ENCODE measurements at places on chromosomes 1 and 21. TPM values are rescaled to one million over a fixed set of nuclear protein-coding genes. Genes with fewer than 3 reads are reported as not detected.
A peak's percentile ranks its signal among the peaks of the same experiment; 100 is the strongest.

DNA sequence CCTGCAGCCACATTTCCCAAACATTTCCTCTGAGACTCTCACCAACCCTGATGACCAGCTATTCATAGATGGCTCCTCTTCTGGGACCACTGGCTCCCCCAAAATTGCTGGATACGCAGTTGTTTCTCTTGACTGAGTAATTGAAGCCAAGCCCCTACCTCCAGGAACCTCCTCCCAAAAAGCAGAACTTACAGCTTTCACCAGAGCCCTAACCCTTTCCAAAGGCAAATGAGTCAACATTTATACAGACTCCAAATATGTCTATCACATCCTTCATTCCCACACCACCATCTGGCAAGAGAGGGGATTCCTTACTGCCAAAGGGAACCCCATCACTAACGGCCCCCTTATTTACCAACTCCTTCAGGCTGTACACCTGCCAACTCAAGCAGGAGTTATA is 20.3 kb upstream of the CA6 start:
- no peak for DNase-seq

LMOD1 gene
- total RNA-seq: 469 TPM

DNA sequence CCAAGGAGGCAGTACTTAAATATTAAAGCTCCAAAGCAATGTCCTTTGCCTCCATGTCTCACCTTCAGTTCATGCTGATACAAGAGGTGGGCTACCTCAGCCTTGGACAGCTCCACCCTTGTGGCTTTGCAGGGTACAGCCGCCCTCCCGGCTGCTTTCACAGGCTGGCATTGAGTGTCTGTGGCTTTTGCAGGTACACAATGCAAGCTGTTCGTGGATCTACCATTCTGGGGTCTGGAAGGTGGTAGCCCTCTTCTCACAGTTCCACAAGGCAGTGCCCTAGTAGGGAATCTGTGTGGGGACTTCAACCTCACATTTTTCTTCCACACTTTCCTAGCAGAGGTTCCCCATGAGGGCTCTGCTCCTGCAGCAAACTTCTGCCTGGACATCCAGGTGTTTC is 324.8 kb downstream of the COL11A1 start:
- no peak for DNase-seq

CHRM3 gene
- 3.8 TPM for total RNA-seq

GRCh38 chr1:74464037-74464436 is 48.4 kb downstream of the LRRC53 start:
- no peak for DNase-seq

DNA sequence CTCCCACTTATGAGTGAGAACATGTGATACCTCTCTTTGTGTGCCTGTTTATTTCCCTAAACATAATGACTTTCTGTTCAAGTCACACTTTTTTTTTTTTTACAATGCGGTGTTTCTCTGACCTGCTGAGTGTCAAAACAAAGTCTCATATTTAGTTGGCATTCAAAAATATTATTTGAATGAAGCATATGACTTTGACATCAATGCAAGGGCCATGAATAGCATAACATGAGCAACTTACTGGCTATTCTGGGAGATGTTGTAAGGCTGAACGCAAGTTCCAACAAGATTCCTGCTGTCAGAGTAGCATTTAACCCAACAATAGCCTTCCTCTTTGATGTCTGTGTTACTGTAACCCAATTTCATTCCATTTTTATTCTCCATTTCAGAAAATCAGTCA is 2.0 kb upstream of the KRTAP19-1 start:
- no peak for DNase-seq

FNDC7 gene
- not detected for total RNA-seq

GRCh38 chr1:66388913-66389312 is 145.0 kb upstream of the SGIP1 start:
- no peak for DNase-seq

OVAAL gene
- not detected for total RNA-seq

DNA sequence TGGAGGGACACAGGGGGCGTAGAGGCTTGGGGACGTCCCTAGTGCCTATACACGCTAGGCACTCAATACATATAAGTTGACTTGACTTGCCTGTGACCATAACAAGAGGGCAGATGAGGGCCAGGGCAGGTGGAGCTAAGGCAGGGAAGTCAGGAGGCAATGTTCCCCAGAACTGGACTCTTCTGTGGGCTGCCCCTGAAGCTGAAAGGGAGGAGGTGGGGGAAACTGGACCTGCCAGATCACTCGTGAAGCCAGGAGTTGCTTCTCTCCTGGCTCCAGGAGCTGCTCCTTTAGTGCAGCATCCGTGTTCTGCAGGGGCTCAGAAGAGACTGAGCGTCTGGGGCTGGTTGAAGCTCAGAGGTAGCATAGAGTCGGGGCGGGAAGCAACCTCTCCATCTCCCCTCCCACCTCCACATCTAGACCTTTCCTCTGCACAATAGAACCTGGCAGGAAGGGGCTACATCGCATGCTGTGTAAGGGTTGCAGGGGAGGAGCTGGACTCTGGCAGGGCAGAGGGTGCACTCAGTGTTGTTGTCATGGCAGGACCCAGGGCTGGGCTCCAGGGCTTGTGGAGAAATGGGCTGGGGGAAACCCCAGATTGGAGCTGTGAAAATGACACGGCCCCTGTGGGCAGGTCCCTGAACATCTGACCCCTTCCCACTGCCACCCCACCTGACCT is 2.9 kb upstream of the SEMA4A start:
- no peak for DNase-seq

GRCh38 chr1:59027177-59027576 is 243.3 kb upstream of the JUN start:
- DNase-seq: no peak

GRCh38 chr1:180382326-180383115 is 119.9 kb downstream of the ACBD6 start:
- DNase-seq: no peak

LRRIQ3 gene
- 0.36 TPM for total RNA-seq

DNA sequence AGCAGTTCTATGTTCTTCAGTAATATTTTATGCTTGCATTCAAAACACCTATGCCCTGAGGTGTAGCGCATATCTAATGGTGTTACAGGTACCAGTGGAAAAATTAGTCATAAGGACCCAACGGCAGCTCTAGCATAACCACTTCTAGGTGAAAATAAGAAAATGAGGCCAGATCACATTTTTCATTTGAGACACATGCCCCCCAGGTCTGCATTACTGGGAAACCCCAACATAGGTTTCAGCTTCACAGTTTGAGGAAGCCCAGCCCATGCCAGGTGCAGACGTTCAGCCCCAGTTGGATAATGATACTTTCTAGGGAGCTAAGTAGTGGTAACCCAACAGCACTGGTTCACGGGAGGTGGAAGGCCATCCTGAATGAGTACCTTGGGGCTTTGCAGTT is 129.8 kb downstream of the CNIH3 start:
- DNase-seq: no peak

PIK3C2B gene
- total RNA-seq: 41.3 TPM

USH2A gene
- not detected for total RNA-seq

- DNase-seq: no peak
Observed at GRCh38 chr1:40401473-40402201, 28.1 kb downstream of the SMAP2 start.

- DNase-seq: peak; percentile 81
Observed at GRCh38 chr1:175319112-175319911, 126.7 kb upstream of the KIAA0040 start.

BRINP3 gene
- not detected for total RNA-seq

- DNase-seq: no peak
Observed at GRCh38 chr1:77473690-77474089, 191.9 kb downstream of the AK5 start.

HSPA13 gene
- total RNA-seq: 36.5 TPM

GRCh38 chr1:86788300-86789206 is 84.2 kb downstream of the SH3GLB1 start:
- peak; percentile 78 for DNase-seq

DNA sequence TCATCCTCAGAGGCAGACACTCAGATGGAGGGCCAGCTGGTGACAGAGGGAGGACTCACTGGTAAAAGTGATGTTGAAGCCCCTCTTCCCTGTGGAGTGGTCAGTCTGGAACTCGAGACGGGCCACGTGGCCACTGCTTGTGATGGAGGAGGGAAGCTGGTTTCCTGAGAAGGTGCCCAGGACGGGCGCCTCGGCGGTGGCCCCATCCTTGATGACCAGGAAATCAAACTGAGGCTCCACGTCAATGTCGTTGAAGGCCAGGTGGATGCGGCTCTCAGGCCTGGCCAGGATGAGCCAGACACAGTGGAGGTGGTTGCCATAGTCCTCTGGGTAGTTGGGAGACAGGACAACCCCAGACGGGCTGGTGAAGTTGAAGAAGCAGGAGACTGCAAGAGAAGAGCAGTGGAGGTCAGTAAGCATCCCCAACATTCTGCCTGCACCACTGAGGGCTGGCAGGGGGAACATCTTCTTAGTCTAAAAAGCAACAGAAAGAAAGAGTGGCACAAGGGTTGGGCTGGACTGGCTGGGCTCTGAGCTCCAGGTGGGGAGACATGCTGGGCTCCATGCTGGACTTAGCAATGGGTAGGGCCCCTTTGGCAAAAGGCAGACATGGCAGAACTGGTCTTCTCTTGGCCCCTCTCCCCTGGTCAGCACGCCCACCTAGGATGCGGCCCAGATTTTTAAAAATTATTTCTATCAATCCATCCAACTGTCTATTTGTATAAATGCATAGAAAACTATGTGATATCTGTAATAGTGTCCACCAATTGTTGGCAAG is 120.5 kb upstream of the HMGB4 start:
- DNase-seq: no peak

DNA sequence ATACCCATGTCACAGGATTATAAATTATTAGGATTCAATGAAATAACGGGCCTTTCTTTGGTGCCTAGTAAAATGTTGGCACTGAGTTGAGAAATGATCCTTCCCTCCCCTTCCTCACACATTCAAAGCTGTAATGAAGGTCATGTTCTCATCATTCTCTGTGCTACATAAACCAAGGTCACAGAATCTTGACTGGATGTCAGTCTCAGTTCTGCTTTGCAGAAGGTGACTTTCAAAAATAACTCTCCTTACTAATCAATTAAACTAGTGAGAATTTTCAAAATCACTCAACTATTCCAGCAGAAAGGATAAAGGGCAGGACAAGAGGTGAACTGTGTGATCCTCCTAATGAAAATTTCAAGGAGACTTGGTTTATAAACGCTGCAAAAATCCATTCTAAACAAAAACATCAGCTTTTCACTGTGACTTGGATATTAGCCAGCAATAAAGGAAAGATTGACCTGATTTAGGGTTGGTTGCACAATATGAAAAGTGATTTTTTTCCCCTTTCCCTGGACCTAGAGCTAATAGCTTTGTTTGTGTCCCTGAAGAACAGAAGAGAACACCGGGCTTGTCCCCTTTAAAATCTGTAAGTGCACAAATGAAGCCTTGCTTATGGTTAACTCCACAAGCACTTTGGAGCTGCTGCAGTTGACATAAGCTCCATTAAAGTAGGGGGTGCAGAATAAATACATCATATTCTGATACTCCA is 120.1 kb downstream of the SEC16B start:
- DNase-seq: no peak

DNA sequence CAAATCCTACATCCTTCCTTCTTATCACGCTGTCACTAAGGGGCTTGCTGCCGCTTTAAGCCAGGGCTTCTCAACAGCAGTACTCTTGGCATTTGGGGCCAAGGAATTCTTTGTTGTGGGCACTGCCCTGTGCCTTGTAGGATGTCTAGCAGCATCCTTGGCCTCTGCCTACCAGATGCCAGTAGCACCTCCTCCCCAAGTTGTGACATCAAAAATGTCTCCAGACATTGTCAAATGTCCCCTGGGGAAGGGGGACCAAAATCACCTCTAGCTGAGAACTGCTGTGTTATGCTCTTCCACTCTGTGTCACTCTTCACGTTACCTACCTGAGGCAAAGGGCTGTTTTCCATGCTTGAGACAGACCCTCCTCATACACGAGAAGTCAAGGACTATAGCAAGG is 400.3 kb upstream of the POU3F1 start:
- no peak for DNase-seq

DNA sequence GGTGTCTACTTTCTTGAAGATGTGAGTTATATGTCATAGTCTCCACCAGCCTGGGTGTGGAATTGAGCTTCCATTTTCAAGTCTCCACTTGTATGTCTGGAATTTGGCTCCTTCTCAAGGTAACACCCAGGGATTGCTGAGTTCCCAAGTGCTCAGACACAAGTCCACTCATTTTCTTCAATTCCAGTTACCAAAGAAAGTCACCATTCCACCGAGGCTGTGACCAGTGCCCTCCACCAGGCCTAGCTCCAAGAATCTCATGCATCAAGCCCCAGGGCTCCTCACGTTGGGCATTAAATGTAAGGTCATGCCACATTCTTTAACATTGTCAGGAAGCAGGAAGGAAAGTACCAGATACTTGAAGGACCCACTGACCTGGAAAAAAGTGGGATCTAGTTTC is 2.4 kb upstream of the RAB4A start:
- DNase-seq: no peak

DENND2C gene
- 5.9 TPM for total RNA-seq

DNA sequence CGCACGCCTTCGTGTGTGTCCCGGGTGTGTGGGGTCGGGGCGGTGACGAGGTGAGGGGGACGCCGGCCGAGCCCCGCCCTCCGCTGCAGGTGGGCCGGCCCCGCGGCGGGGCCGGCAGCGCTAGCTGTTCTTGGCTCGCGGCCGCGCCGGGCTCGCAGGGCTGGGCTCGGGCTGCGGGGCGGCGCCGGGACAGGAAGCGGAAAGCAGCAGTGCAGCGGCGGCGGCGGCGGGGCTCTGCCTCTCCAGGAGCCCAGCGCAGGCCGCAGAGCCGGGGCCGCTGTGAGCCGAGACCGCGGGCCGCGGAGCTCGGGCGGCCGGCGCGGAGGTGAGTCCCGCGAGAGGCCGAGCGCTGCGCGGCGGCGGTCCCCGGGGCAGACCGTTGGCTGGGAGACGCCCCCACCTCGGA is at the start of gene VANGL1:
Gene VANGL1, plus strand, starts transcription at position 209 of the 406 bp plus-strand sequence. CDS start 9,444 bp downstream, outside the sequence.
- DNase-seq: peak; percentile 80

- no peak for DNase-seq
Observed at GRCh38 chr21:32765058-32765457, 6.5 kb downstream of the PAXBP1 start.

DNAH14 gene
- total RNA-seq: 11.3 TPM

DNA sequence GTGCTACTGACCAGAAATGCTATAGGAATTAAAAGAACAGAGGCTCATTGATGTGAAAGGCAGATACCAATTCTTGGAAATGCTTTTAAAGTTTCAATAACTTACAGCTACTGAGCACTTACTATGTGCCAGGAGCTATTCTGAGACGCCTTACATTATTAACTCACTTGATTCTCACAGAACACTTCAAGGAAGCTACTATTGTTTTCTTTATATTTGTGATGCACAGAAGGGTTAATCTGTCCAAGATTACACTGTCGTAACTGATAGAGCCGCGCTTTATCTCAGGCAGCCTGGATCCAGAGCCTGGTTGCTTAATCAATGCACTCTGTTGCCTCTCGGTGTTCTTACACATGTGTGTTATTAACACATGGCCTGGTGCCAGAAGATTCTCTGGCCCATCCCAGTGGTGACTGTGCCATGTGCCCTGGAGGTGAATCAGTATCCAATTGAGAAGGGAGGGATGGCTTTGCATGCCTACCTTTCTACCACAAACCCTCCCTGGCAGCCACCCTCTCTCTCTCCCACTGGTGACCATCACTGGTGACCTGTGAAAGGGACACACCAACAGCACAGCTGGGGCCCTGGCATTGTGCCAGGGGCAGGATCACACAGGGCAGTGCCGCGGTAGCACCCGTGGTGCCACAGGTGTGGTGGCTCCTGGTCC is 8.8 kb downstream of the FMO1 start:
- DNase-seq: no peak

GRCh38 chr1:12302798-12303447 is 73.1 kb downstream of the VPS13D start:
- DNase-seq: no peak

- DNase-seq: no peak
Observed at GRCh38 chr1:207251066-207251465, 70.4 kb upstream of the CD55 start.

Data from aorta (tissue), 5 donors.